ENCODE measurements at places on chromosomes 3 and 15. TPM values are rescaled to one million over a fixed set of nuclear protein-coding genes. Genes with fewer than 3 reads are reported as not detected.

- no peak for DNase-seq
These were observed 10.9 kb upstream of the EHD4 start for GRCh38 chr15:41983221-41983620.

- no peak for DNase-seq
These were observed 408.9 kb upstream of the CBLB start for GRCh38 chr3:106277731-106278130.

DNA sequence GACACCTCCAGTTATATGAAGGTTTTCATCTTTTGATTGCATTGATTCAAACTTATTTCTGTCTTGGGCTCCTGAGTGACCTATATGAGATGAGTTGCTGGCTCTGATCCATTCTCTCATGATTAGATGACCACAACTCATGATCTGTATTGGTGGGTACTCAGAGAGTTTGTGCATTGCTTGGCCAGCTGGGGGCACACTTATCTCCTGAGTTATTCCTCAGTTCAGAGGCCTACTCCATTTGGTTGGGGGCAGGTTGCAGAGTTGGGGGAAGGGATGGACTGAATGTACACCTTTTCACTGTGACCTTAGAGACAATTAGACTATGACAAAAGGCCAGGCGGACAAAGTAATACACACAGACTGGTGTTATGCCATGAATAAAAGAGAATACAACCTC is 166.2 kb upstream of the SEMA6D start:
- no peak for DNase-seq

DNA sequence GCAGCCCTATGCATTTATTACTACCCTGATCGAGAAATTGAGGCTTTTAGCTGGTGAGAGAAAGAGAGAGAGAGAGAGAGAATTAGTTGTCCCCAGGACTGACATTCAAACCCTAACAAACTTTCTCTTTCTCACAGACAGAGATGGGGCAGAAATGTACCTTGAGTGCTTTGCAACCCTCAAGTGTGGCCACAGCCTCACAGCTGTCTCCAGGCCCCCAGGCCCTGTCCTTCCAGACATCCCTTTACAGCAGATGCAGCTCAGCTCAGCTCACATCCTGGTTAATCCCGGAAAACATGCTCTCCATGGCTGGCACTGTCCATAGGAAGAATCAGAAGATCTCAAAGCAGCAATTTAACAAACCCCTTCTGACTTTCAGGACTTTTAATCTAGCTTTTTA is 67.6 kb downstream of the DCLK3 start:
- DNase-seq = no peak

GRCh38 chr3:34207002-34207401 is 408.6 kb downstream of the PDCD6IP start:
- DNase-seq = no peak

DNA sequence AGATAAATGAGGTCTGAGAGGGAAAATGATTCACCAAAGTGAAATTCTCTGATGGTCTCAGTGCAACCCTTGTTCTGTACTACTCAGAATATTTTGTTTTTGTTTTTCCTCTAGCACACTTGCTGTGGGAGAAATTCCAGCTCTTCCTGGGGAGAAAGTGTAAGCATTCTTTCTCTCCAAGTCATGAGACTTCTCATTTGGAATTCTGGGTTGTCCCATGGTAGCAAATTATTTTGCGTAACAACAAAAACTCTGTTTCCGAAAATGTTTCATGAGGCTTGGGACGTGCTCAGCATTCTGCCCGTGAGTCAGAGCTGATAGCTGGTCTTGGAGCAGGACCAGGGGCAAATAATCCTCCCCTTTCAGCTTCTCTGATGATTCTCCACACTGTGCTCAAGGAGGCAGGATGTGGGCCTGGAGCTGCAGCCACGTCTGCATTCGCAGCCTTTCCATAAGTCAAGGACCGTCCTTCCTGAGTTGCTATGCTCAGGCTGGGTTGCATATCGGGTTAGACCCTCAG is 70.3 kb downstream of the SENP2 start:
- DNase-seq = peak; percentile 62

- no peak for DNase-seq
These were observed 11.8 kb downstream of the CCNB2 start for GRCh38 chr15:59116771-59117170.

GRCh38 chr15:40891810-40892446 is 2.3 kb upstream of the VPS18 start:
- DNase-seq = no peak

DNA sequence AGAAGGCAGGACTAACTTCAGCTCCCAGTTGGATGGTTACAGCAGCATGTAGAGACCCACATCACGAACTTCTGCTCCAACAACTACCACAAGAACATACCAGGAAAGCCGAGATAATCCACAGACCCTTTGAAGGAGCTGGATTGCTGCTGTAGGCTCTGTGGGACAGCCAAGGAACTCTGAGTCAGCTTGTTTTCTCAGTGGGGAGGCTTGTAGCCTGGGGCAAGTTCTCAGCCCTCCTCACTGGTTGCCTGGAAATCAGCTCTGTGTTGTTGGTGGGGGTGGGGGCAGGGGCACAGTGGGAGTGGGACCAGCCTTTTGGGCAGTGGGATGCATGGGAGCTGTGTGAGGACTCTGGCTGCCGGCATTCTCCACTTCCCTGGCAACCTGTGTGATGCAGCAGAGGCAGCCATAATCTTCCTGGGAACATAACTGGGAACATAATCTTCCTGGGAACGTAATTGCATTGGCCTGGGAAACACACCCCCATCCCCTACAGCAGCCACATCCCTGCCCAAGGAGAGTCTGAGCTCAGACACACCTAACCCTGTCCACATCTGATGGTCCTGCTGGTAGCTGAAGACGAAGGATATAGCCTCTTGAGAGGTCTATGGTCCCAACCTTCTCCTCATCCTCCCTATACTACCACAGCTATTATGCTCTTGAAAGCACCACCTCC is 153.1 kb downstream of the PEAK1 start:
- no peak for DNase-seq

- DNase-seq = no peak
These were observed 3.7 kb downstream of the C3orf18 start for GRCh38 chr3:50563867-50564266.

GRCh38 chr15:40731034-40731433 is 24.0 kb downstream of the RMDN3 start:
- DNase-seq = no peak

UTS2B gene
- 0.70 TPM for total RNA-seq

FANCD2OS gene
- total RNA-seq = not detected

ISLR2 gene
- 0.21 TPM for total RNA-seq

CCNB2 gene
- total RNA-seq = 0.49 TPM

KLHDC8B gene
- total RNA-seq = 36.5 TPM

FAM43A gene
- total RNA-seq = 5.2 TPM

DUOX1 gene
- 85.5 TPM for total RNA-seq

WDR5B gene
- total RNA-seq = 7.2 TPM

AGBL1 gene
- not detected for total RNA-seq

All from ureter (tissue), 1 donor.